ENCODE measurements at places on chromosomes 6 and 20.

DNA sequence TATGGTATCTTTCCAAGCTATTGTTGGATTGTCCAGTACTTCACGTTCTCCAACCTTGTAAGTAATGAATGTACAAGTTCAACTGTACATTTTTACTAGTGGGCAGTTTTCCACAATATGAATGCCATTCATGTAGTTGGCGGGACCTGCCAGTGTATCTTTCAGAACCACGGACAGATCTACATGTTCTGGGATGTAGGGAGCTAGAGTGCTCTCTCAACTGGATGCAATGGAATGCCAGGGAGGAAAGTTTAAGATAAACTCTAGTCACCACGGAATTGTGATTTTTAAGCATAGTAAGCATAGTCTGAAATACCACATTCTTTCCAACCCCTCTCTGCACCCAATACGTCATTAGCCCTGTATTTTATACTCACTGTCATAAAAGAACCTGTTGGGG, 21.5 kb upstream of the HLA-C start:
- DNase-seq = no peak

DNA sequence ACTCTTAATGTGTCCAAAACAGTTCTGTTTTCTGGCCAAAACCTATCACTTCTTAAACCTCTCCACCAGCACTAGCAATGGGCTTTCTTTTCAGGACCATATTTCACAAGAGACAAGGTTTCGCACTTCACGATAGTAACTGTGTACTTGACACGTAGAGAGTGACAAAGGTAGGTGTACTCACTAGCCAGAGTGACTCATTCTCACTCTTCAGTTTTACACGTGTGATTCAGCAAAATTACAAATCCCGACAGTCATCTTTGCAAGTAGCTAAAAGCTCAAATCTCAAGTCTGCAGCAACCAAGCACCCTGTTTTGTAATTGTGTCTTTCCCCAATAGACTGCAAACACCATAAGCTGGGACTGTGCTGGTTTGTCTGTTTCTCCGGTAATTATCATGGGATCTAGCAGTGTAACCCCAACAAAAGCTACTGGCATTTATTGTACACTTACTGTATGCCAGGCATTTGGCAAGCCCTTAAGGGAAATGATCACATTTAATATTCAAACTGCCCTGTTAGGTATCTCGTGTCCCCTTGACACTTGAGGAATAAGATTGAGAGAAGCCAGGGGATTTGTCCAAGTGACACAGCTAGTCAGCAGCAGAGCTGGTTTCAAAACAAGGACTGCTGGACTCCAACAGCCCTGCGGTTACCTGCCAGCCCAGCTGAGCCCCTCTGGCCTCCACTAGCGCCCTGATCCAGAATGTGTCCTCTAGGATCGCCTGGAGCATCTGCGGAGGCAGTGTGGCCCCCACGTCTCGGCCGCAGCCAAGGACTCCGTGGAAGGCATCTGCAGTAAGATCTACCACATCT, 9.9 kb downstream of the PCIF1 start:
- DNase-seq = no peak

DNA sequence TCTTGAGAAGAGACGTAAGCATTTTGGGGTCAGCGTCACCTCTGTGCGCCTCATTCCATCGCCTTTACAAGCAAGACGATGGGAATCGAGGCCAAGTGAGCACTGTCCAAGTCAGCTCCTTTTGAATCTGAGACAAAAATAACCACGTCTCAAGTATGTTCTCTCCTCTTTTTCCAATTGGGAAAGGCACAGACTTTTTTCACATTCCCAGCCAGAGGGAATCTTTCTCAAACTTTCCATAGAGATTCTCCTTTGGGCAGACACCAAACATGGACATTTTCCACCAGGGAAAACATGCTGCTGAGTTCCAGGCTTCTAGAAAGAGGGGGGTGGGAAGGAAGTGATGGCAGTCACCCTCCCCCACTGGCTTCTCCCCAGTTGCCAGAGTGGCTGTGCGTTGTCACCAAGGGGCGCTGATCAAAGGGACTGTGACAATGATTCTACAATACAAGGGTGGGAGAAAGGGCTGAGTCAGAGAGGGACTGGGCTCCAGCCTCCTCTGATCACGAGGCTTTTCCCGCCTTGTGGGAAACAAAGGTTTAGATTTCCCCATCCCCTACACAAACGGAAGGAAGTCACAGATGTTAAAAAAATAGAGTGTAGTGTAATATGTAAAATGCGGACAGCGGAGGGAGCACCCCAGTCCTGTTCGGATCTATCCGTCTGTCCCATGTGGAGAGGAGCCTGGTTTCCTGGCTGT, 281.9 kb upstream of the RNF24 start:
- no peak for DNase-seq

DNA sequence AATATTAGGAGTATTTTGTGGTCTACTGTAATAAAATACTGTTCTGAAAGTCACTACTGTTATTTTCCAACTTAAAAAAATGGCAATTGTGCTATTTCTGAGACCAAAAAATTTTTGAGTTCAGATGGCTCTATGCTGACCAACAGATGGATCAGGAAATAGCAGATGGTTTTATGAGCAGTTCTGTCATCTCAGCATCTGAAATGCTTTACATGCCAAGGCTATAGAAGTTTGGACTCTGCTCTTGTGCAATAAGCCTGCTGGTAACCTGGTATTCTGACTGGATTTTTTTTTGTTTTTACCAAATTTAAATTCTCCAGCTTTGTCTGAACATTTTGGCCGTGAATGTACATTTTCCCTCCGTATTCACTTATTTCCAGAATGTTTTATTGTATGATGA, 1127.5 kb downstream of the GRIK2 start:
- DNase-seq = no peak
